ENCODE measurements at places on chromosomes 1 and 21.

DNA sequence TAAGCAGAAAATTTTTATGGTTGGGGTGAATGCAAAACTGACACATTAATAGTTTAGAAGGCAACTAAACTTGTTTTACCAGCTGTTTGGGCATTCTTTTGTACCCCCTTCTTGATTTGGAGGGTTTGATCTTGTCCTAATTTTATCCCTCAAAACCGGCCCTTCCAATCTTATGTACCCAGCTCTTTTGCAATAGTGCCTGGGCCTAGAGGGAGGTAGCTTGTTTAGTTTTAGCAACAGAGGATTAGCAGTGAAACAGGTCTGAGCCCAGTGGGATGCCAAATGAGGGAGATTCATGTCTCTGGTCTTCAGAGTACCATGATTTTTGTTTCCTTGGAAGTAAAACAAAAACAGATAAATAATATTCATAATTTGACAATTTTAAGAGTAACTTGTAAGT is 45.1 kb downstream of the CRP start:
- no peak for DNase-seq

DNA sequence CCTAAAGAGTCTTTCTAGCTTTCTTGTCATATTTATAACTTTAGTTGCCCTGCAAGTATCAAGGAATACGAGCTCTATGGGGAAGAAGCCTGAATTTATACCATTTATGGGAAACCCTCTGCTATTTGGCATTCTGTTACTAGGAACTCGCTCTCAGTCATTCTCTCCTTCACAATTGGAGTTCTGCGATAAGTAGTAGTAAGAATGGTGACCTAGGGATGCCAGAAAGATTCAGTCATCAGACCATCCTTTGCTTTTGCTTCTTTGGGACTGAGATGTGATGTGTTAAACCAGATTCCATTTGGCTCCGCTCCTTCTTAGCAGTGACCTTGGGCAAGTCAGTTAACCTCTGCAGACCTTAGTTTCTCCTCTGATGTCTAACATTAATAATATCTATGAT is 256.5 kb downstream of the FGGY start:
- no peak for DNase-seq

DNA sequence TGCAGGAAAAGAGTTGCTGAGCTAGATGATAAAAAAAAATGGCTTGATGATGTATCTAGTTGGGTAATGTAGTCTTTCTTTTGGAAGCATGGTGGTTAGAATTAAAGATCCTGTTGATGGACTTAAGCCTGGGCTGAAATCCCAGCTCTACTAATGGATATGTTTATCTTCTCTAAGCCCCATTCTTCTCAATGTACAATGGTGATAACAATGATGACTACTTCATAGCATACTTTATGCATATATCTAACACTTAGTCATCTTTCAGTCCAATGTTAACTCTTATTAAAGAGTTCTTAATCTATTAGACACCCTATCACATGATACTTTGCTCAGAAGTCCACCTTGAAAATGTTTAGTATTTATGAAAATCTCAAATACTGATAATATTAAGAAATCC is 189.5 kb downstream of the PLA2G4A start:
- no peak for DNase-seq

- no peak for DNase-seq
Observed at GRCh38 chr1:231611851-231612250, 14.7 kb upstream of the DISC1 start.

- no peak for DNase-seq
Observed at GRCh38 chr21:17631195-17631594, 18.5 kb upstream of the BTG3 start.

- no peak for DNase-seq
Observed at GRCh38 chr1:109763646-109764415, at the start of gene EPS8L3. Gene EPS8L3, minus strand, starts transcription at chr1:109763923. Its CDS starts 2,174 bp downstream, at chr1:109761749.

GRCh38 chr21:42861311-42861847 is 18.0 kb downstream of the WDR4 start:
- no peak for DNase-seq

GRCh38 chr1:9701665-9702064 is 50.1 kb downstream of the PIK3CD start:
- DNase-seq: no peak

DNA sequence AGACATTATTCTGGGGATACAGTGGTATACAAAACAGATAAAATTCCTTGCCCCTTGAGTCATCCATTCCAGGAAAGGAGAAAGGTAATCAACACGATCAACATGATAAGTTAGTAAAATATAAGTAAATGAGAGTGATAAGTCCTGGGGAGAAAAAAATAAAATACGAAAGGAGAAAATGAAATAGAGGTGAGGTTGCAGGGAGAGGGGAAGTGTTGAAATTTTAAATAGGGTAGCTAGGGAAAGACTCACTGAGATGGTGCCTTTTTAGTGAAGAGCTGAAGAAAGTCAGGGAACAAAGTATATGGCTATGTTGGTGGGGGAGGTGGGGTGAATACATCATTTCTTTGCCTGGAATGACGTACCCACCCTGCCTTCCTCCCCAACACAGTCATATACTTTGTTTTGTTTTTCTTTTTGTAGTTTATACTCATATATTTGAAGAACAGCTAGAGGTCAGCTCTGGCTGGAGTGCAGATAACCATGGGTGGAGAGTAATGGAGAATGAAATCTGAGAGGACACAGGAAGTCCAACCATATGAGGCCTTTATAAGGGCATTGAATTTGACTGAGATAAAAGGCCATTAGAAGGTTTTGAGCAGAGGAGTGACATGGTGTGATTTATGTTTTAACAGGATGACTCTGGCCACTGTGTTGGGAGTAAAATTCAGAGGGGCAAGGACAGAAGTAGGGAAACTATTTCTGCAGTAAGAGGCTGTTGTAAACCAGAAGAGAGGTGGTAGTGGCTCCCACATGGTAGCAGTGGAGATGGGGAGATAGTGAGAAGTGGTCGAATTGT is 54.8 kb downstream of the OSBPL9 start:
- DNase-seq: no peak

GRCh38 chr1:30893776-30894507 is 14.6 kb downstream of the SDC3 start:
- no peak for DNase-seq

DNA sequence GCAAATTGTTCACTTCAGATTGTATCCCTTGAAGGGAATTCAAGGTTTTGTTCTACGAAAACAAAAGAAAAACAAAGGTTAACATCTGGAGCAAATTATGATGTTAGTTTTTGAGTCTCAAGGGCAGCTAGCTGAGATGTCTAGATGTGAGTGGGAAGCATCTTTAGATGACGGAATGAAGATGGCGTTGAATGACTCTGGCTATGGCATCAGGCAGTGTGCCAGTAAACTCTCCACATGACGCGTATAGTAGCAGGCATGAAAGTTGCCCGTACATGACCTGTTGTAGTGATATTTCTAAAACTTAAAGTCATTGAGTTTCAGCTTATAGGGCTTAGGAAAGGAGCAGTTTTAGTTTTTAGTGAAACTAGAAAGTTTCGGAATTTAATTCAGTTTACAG is 12.3 kb upstream of the SDC3 start:
- no peak for DNase-seq

- DNase-seq: no peak
Observed at GRCh38 chr1:230930986-230931385, 47.7 kb downstream of the TTC13 start.

DNA sequence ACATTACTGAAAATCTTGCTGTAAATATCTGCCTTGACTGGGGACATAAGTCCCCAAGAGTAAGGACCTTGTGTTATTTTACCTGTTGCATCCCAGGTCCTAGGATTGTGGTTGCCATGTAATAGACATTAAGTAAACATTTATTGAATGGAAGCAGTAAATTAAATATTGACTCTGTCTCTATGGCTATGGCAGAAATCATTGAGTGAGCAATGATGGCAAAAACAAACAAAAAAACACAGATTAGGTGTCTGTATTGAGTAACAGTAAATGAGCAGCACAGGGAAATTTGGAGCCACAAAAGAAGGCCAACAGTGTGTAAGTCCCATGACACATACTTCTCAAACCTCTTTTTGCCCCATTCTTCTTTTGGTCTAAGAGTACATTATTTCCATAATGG is 240.4 kb downstream of the NFIA start:
- DNase-seq: no peak

DNA sequence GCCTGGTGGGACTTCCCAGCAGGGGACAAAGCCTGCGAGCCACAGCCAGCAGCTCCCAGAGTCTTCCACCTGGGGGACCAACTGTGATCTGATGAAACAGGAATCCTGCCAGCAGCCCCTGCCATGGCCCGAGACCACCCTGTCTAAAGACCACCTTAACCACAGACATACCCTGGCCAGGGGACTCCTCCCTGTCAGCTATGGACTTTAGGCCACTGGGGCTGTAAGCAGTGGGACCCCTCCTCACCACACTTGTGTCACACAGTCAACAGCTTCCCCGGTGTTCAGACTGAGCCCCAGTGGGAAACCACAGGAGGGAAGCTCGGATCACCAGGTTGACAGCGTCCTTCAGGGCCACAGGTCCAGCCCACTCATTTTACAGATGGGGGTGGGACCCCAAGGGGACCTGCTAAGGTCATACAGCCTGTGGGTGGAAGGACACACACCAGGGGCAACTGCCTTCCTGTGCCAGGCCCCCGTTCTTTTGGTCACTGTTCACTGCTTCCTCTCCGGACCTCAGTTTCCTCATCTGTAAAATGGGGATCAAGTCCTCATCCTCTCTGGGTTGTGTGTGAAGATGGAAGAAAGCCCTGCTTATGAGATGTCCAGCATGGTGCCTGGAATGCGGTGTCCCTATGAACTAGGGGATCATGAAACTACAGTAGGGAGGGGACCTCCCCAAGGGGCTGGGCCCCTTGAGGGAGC is 11.4 kb downstream of the EPHA2 start:
- no peak for DNase-seq

- no peak for DNase-seq
Observed at GRCh38 chr1:209662879-209663327, 10.7 kb upstream of the LAMB3 start.

DNA sequence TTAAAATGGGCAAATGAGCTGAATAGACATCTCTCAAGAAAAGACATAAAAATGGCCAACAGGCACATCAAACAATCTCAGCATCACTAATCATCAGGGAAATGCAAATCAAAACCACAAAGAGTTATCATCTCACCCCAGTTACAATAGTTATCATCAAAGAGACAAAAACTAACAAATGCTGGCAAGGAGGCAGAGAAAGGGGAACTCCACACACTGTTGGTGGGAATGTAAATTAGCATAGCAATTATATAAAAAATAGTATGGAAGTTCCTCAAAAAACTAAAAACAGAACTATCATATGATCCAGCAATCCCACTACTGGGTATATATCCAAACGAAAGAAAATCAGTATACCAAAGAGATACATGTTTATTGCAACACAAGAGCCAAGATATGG is 68.7 kb downstream of the DENND1B start:
- no peak for DNase-seq

DNA sequence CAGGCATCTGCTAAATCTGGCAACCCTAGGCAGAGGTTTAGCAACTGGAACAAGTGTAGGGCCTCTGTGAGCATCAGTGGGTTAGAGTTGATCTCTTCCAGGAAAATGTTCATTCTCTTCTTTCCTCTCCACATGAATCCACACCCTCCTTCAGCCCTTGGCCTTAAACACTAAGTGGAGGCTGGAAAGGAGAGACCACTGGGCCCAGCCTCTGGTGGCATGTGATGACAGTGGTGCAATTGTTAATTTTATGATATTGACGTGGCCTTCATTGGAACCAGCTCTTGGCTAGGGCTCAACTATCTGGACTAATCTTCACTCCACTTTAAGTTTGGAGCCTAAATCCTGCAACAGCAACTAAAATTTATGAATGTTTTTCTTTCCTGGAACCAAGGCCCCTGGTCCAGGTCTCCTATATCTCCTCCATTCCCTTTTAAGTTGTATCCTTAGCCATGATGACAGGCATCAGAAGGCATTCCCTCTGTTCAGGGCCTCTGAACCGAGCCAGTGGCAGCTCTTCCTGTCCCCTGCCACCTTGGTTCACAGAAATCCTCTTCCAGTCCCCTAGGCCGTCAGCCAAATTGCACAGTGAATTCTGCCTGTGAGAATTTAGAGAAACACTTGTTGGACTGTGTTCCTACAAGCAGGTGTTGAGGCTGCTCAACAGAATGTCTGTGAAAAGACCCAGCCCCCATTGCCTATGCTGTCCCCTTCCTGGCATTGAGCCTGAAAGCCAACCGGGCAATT is 132.2 kb downstream of the PSMG1 start:
- no peak for DNase-seq

- no peak for DNase-seq
Observed at GRCh38 chr1:23801338-23801748, 789 bp upstream of the GALE start.

GRCh38 chr1:166485620-166486019 is 318.8 kb upstream of the FAM78B start:
- no peak for DNase-seq

- peak; percentile 37 for DNase-seq
Observed at GRCh38 chr1:153465811-153466636, 5.6 kb upstream of the S100A7 start.

- DNase-seq: no peak
Observed at GRCh38 chr21:17537299-17537698, 24.5 kb downstream of the CXADR start.

DNA sequence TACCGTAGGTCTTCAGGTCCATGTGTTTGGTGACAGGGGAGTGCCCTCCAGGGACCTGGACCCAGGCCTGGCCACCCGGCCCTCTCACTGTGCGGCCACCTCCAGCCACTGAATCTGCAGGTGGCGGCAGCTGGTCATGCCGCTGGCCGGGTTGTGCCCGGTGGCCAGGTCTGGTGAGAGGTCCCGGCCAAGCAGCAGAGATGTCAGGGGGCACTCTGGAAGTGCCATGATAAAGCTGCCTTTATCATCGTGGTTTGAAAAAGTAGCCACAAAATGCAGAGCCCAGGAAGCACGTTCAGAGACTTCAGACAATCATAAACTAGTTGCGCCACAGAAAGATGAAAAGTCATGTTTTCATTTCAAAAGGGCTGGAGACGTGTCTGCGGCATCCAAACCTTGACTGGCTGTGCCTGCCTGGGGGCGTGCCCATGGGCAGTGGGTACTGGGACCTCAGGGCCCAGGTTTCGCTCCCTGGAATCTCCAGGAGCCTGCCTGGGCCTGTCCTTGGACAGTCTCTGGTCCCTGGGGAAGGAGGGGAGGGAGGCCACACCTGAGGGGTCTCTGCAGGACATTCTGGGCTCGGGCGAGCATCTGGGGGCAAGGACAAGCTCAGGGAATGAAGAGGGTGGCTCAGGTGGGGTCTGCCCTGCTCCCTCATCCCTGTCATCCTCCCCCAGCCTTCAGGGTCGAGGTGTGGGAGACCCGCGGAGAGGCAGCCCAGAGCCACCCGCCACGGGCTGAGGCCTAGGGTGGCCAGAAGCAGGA is 44.9 kb downstream of the COL18A1 start:
- no peak for DNase-seq

DNA sequence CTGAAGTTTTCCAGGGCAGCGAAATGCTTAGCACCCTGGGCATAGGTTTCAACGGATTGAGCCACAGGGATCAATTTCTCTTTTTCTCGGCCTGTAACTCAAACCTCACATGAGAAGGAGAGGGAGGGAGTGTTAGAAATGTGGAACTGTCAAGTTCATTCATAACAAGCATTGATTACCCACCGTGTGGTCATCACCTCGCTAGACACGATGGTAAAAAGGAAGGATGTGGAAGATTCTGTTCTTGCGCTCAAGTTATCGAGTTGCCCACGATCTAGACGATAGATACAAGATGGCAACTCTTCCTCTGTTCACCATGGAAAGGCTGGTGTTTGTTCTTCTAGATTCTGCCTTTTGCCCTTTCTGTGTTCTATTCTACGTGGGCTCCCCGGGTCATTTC is 4.0 kb upstream of the RCAN3 start:
- no peak for DNase-seq

GRCh38 chr1:19384113-19384512 is 72.0 kb downstream of the SLC66A1 start:
- no peak for DNase-seq

- no peak for DNase-seq
Observed at GRCh38 chr1:222416001-222416791, 131.7 kb downstream of the HHIPL2 start.
